NCI-H2081 treated with DMSO at 0.1 percent for 48 hours (cell line): ENCODE measurements at places on chromosomes 5 and 9.

DNA sequence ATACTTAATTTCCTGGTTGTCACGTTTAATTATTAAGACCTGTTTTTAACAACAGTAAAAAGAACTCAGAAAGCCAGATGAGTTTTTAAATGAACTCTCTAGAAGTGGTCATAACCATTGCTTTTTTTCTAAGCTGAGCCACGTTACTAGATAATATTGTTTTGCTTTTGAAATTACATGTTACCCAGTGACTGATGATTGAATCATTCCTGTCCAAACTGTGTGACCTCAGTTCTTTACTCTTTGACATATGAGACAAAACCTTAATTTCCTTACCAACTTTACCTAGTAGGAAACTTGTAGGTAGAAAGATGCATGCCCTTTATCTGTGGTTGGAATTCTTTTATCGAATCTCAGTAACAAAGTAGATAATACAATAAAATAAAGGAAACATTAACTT, 411.7 kb downstream of the SH3GL2 start:
- no peak for DNase-seq

- DNase-seq: no peak
Measured at GRCh38 chr5:152202321-152202720, 202.8 kb downstream of the NMUR2 start.

GRCh38 chr5:497871-498509, 26.3 kb downstream of the SLC9A3 start:
- DNase-seq: no peak

DNA sequence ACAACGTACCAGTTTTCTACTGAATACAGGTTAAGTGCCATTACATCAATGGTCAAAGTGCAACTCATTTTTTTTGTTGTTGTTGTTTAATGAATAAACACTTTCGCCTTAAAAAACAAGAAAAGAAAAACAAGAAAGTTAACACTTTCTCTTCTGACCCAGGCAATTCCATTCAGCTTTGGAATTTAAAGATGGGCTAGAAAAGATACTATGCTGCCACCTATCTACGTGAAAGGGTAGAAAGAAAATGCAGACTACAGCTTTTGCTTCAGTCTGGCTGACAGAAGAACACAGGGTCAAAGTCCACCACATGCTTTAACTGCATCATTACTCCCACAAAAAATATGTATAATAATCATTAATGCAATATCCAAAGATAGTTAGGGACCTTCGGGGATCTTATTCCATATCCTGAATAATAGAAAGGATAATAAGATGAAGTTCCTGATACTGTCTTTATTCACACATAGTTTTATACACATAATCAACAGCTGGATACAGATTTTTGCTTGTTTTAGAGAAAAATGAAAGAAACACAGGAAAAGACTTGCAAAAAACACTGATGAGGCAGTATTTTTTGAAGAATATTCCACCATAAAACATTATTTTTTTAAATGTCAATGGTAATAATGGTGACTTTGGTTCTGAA, 40.4 kb downstream of the ZDHHC21 start:
- DNase-seq: peak; percentile 77

GRCh38 chr5:146706321-146706972, 172.1 kb downstream of the PPP2R2B start:
- DNase-seq: no peak

- DNase-seq: no peak
Measured at GRCh38 chr5:9710069-9710468, 79.9 kb upstream of the TAS2R1 start.

GRCh38 chr9:1941989-1942388, 73.2 kb upstream of the SMARCA2 start:
- DNase-seq: no peak

DNA sequence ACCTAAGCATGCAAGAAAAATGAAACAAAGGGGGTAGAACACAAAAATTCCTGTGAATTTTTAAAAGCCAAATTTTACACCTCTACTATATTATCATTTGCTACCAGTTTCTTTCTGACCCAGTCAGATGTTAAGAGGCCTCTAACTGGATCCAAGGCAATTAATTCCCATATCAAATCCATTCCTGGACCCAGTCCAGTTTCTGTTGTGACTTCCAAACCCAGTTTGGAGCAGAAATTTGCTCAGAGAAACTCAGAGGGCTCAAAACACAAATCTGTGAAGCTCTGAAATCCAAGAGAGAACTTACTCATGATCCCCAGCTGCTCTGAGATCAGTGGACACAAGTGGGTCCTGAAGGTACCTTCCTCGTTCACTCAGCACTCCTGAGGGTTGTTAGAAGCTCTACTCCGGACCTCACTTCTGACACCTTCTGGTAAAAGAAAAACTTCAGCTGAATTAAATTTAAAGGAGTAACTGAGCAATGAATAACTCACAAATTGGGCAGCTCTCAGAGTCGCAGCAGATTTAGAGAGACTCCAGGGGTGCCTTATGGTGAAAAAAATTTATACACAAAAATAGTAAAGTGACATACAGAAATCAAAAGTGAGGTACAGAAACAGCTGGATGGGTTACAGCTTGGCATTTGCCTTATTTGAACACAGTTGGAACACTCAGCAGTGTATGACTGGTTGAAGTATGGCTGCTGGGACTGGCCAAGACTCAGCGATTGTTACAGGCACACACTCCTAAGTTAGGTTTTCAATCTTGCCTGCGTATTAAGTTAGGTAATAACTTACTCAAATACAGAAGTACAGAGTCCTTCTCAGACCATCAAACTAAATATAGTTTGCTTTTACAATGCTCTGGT, 32.4 kb downstream of the INSL4 start:
- no peak for DNase-seq

- no peak for DNase-seq
Measured at GRCh38 chr5:31680528-31680927, 41.6 kb downstream of the PDZD2 start.

- DNase-seq: no peak
Measured at GRCh38 chr9:134326724-134327601, 708 bp downstream of the RXRA start.

DNA sequence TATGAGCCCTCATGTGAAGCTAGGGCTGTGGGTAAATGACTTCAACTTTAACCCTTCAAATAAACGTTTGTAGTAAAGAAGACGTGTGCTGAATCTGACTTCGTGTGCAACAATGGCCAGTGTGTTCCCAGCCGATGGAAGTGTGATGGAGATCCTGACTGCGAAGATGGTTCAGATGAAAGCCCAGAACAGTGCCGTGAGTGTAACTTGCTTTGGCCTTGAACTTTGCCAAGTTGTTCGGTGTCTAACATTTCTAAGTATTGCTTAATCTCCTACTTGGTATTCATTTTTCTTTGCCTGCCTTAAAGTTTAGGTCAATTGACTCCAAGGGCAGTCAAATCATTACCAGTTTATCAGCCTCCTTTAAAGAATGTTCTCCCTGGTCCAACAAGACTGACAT, 18.2 kb downstream of the VLDLR start:
- no peak for DNase-seq

DNA sequence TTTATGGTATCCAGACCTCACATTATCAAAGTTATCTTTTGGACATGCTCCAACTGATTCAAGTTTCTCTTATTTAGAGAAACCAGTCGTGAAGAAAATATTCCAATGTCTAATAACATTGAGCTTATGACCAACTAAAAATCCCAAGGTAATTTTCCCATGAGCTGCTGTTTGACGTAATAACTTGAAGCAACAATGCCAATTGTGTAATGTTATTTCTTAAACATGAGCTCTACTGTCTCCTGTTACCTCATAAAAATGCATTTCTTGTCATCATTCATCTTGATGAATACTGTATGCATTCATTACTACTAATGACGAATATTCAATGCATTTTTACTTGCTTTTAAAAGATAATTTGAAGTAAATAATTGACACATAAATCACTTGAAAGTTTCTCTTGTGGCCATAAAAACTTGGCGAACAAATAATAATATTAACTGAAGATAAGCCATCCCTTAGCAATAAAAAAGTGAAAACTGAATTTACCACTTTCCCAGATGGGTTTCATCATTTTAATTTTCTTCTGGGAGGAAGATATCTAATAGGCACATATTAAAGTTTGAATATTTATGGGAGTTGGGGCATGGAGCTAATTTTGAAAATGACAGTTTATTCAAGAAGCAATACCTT, 424 bp upstream of the MARCOL start:
- DNase-seq: no peak

GRCh38 chr9:87517732-87518131, 20.1 kb downstream of the DAPK1 start:
- no peak for DNase-seq
